ENCODE measurements at places on chromosomes 3 and 15.
A peak's percentile ranks its signal among the peaks of the same experiment; 100 is the strongest.

- DNase-seq, result no peak
Observed at GRCh38 chr3:163328680-163329079, 1749.6 kb downstream of the SI start.

GRCh38 chr3:18630295-18630694 lies 205.2 kb upstream of the SATB1 start:
- no peak for DNase-seq

- DNase-seq, result no peak
Observed at GRCh38 chr15:45666119-45666875, 31.5 kb downstream of the SQOR start.

DNA sequence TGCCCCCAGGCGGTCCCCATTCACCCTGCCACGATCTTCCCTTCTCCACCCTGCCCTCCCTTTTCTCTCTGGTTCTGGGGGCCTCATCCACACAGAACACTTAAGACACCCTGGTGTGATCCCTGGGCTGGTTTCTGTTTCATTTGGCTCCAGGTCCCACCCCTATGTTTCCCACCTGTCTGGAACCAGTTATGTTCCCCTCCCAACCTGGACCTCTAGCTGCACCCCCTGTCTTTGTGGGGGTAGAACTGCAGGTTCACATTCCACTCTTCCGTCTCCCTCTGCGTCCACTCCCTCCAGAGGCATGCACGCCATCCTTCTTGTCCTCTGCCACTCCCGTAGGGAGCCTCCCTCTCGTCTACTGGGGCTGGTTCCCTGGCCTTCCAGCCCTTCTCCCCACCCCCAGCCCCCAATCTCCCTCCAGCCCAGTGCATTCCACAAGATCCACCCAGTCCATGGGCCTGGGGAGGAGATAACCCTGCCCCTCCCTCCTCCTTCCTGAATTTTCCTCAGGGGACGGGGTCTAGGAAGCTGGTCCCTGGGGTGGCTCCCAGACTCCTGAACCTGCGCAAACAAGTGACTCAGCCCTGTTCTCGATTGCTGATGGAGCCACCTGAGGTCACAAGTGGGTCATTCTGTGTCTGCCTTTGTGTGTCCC lies 73.8 kb downstream of the ABTB1 start:
- DNase-seq, result no peak

DNA sequence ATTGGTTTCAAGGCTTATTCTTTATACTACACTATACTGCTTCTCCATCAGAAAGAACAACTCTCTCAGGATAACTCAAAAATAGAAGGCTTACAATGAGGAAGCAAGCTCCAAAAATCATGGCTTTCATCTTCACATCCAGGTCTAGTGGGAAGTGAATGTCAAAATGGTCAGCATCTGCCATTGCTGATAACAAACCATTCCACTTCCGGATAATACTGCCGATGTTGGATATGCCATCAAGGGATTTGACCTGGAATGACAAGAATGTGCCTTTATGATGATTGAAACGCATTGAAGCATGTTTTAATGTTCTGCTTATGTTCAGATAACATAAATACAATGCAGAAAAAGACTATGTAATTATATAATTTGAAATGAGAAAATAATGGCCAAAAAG lies 34.0 kb upstream of the PLOD2 start:
- DNase-seq, result no peak

DNA sequence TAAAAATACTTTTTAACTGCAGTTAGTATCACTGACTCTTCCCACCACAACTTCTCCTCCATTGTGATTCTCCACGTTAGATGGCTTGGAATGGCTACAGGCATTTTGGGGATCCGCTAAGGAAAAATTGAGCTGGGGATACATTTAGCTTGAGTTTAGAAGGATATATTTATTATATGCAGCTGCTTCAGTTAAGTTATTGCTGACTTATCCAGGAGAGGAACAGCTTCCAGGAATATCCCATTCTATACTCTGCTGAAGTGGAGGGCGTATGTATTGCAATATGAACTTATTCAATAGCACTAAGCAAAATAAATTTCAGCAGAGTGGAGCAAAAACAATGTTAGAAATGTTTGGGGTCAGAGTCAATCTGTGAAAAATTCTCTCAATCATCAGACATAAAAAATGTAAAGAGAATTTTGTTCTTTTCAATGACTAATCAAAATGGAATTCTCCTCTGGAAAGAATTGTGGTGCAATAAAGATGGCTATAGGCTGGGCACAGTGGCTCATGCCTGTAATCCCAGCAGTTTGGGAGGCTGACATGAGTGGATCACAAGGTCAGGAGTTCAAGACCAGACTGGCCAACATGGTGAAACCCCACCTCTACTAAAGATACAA lies 84.7 kb downstream of the NCEH1 start:
- no peak for DNase-seq

DNA sequence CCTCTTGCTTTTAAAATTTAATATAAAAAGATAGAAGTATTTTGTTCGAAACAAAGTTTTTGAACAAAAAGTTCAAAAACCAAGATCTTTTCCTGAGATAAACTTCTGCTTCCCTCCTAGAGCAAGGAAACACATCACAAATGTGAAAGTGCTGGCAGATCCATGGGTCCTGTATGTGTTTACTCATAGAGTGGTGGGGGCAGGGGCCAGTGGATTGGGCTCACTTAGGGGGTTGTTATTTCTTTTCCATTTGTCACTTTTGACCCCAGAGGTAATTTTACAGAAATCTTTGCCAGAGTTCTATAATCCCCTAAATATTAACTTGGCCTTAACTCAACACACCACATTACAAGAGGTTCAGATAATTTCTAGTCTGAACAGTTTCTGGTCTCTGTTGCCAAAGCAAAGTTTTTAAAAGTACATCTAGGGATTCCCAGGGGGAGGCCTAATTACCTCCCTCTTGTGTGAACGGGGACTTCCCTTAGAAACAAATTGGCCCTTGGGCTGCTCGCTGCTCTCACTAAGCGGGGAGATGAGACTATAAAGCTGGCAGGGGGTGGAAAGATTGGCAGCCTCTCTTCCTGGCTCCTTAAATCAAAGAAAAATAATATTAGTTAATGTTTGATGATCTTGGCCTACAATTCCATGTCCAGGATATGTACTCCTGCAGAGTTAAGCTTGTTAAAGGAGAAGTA lies 66.8 kb upstream of the PTX3 start:
- DNase-seq, result no peak

DNA sequence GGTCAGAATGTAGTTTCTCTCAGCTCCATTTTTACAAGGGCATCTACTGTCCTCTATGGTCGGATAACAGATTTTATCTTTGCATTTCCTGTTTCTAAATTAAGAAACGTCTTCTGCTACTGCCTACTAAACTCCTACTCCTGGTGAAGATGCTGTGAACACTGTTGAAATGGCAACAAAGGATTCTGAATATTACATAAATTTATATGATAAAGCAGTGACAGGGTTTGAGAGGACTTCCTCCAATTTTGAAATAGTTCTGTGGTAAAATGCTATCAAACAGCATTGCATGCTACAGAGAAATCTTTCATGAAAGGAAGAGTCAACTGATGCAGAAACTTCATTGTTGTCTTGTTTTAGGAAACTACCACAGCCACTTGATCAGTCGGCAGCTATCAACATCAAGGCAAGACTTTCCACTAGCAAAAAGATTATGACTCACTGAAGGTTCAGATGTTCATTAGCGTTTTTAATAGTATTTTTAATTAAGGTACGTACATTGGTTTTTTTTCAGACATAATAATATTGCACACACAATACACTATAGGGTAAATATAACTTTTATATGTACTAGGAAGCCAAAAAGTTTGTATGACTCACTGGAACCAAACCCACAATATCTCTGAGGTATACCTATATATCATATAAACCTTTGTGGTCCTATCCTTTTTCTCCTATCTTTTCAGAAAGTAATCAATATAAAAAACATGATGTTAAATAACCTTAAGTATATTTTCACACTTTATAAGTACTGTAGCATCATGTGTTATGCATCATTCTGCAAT lies 156.1 kb downstream of the STAG1 start:
- no peak for DNase-seq

- no peak for DNase-seq
Observed at GRCh38 chr3:58299839-58300516, 6.1 kb upstream of the RPP14 start.

GRCh38 chr3:24514119-24514518 lies 19.5 kb upstream of the THRB start:
- no peak for DNase-seq

DNA sequence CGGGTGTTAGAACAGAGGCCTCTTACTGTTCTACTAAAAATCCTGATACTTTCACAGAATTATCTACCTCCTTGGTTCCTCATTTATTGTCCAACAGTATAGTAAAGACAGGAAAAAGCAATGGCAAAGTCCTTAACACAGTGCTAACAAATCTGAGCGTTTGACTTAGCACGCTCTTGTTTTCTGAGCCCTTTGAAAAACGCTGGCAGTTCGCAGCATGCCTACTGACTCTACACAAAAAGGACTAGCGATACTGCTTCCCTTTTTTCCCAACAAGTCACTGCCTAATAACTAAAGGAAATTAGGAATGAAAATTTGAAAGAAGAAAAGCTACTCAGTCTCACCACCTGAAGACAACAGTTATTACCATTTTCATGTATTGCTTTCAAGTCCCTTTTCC lies 34.8 kb upstream of the CEMIP start:
- no peak for DNase-seq

- DNase-seq, result no peak
Observed at GRCh38 chr3:8319935-8320634, 181.5 kb upstream of the LMCD1 start.

DNA sequence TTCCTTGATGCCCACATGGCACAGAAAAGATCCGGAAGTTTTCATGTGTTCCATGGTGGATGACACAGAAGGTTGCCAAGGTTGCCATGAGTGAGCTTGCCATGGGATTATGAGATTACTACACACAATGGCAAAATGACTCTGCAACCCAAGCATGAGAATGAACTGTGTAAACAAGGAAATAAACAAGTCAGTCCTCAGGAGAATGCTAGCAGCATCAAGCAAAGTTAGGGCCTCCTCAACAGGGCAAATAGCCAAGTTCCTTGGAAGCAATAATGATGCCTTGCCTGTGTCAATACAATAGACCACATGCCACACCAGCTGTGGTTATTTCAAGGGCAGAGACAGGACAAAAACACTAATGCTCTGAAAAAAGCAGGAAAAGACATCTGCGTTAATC lies 41.8 kb downstream of the AQR start:
- no peak for DNase-seq

DNA sequence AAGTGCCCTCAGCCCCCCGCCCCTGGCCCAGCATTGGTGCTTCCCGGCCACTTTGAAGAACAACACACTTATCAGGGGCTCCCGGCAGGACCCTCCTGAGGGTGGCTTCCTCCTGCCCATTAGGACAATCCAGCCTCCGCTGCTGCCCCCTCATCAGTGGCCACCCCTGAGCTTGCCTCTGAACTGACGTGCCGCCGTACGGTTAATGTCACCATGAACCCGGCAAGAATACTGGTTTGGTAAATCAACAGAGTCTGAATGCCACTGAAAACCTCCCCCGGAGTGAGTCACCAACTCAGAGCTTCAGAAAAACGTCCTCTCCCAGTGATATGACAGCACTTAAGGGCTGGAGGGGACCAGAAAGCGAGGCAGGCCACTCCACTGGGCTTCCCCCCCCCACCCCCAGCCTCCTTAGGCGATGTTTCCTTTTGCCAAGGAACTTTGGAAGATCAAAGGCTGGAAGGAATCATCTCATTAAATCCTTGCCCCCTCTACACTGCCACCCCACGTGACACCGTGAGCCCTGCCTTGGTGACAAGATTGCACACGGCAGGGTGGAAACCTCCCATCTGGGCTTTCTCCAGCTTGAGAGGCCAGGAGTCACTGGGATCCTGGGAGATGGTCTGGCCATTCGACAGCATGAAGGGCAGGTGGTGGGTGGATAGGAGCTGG lies 142.1 kb downstream of the NUP210 start:
- peak; percentile 45 for DNase-seq

GRCh38 chr3:189053322-189053721 lies 118.4 kb upstream of the TPRG1 start:
- DNase-seq, result no peak

DNA sequence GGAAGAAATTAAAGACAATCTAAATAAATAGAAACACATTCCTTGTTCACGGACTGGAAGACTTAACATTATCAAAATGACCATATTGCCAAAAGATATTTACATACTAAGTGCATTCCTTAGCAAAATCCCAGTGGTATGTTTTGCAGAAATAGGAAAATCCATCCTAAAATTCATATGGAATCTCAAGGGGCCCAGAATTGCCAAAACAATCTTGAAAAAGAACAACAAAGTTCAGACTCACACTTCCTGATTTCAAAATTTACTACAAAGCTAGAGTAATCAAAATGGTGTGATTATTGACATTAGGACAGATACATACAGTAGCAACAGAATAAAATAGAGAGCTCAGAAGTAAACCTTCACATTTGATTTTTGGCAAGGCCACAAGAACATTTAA lies 515.5 kb downstream of the OCA2 start:
- DNase-seq, result no peak

DNA sequence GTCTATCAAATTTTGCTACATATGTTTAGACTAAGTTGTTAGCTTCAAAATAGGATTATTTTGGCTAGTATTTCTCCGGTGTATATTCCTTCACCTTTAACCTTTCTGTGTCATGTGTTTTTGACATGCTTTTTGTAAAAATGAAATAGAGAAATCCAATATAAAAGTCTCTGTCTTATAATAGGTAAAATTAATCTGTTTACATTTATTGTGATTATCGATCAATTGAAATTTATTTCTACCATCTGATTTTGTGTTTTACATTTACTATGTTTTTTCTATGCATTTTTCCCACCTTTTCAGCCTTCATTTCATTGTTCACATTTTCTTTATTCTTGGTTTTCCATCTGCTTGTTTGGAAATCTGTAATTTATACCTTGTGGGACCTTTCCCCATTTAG lies 11.7 kb upstream of the LHFPL4 start:
- DNase-seq, result no peak

- DNase-seq, result no peak
Observed at GRCh38 chr15:33677238-33677830, 291.0 kb upstream of the CHRM5 start.

GRCh38 chr15:44034334-44034733 lies 160.7 kb downstream of the FRMD5 start:
- no peak for DNase-seq

- DNase-seq, result no peak
Observed at GRCh38 chr3:49716691-49717210, 2.7 kb downstream of the AMIGO3 start.

- DNase-seq, result no peak
Observed at GRCh38 chr15:72192416-72192815, 5.2 kb downstream of the GRAMD2A start.

GRCh38 chr15:30062881-30063280 lies 19.9 kb upstream of the GOLGA8J start:
- no peak for DNase-seq

DNA sequence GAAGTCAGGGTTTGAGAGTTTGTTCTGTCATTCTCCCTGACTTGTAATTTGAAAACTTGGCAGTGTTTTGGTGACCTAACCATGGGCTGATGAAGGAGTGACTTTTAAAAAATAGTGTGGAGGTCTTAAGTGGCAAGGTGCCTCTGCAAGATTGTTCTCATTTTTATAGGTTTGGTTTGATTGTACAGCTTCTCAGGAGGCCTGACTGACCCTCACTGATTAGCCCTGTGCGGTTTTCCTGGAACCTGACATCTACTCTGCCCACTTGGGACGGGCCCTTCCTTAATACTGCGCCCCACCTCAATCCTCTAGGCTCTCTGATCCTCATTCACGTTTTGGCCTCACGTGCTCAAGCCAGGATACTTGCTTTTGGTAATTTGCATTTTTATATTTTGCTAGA lies 2.8 kb downstream of the UBE2E1 start:
- no peak for DNase-seq

GRCh38 chr15:83709241-83709640 lies 55.3 kb downstream of the ADAMTSL3 start:
- no peak for DNase-seq

Data from nucleus accumbens (tissue), 56 donors.